ENCODE measurements at places on chromosomes 5 and 9.
A peak's percentile ranks its signal among the peaks of the same experiment; 100 is the strongest.

DNA sequence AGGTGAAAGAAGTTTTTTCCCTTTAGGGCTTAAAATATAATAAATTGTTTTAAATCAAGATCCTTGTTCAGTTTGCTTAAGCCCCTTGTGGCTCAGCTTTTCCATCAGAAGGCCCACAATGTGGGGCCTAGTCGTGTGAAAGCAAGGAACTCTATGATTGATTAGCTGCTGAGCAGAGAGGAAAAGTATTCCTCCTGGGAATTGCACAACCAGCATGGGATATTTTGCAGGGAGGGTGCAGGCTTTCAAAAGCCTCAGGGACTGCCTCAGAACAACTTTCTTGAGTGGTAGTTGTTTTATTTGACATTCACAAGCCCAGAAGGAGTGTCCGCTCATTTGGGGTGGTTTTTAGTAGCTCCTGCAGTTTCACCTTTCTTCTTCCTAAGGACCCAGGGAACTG is 19.8 kb downstream of the TTC23L start:
- no peak for DNase-seq

DNA sequence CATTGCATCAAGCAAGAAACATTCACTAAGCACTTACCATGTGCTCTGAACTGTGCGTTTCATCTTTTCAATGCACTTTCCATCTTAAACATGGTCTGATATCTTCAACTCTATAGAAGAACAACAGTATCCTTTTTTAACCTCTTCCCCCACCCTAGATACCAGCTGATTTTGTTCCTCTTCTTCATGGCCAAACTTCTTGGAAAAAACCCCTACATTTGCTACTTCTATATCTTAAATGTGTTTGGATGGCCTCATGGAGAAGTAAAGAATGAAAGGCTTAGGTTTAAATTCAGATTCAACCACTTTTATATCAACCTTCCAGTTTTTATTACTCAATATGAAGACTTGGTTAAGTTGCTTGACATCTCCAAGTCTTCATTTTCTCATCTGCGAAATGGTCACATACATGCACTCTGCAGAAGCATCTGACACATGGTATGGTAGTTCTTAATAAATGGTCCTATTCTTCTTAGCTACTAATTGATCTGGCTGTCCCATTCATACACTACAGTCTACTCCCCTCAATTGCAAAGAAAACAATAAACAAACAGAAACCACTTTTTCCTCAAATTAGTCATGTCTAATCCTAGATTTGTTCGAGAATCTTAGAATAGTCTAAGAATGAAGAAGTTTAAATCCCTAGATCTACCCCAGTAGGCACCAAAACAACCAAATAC is 59.4 kb downstream of the FYB1 start:
- no peak for DNase-seq

DNA sequence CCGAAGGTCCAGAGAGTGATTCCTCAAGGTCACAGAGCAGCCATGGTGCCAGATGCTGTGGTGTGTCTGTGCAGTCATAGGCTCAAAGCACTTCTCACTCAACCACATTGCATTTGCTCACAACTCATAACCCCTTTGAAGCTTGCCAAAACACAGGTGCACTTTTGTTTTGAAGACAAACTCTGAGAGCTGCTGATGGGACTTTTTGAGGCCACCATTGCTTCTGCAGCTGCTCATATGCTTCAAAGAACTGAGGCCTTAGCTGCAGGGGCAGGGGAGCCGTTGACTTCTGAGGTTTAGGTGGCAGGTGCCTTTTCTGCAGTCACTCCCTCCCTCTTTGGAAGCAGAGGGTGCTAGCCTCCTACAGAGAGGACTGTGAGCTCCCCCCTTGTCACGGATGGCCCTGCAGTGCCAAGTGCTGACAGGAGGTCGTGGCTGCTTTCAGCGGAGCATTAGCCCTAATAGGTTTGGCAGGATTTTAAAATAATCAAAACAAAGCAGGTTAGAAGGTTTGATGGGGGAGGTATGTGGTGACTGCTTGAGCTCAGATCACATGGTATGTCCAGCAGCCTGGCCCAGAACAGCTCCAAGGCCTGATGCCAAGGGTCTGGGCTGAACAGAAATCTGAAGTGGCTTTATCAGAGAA is 232.1 kb downstream of the MAN2A1 start:
- DNase-seq, result peak; percentile 16

DNA sequence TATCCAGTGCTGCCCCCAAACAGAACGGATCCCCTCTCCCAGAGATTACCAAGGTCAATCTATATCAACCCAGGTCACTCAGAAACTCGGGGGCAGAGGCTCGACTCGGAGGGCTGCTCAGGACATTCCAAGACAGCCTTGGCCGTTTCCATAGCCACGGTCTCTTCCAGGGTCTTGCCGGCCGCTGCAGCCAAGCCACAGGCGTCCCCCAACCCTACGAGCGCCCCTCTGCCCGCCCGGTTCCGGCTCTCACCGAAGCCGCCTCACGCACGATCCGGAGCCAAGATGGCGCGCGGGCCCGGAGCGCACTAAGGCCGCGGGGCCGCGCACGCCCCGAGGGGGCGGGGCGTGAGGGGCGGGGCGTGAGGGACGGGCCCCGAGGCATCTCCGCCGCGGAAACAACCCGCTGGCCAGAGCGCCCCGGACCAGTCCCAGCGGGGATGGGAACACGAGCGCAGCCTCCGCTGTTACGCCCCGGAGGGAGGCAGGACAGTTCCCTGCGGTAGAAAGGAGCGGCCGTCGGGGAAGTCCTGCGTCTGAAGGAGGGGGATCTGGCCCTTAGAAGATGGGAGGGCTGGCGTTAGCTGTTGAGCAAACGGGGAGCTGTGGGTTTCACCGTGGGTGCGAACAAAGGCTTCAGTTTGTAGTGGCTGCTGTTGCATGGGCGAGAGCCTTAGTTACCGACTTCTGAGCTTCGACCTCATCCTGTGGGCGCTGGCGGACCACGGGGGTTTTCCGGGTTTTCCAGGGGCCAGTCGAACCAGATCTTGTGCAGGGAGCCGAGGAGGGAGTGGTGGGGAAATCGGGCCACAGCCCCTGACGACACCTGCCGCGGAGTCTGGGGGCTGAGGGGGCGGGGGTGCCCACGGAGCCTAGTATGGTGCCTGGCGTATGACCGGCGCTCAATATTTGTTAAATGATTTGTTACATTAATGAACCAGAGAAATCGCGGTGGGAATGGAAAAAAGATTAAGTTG is at the start of gene RPP25L:
TSS of gene RPP25L (minus strand) at position 287 of the 977 bp plus-strand sequence. CDS start 801 bp downstream, outside the sequence.
- DNase-seq, result peak; percentile 91

DNA sequence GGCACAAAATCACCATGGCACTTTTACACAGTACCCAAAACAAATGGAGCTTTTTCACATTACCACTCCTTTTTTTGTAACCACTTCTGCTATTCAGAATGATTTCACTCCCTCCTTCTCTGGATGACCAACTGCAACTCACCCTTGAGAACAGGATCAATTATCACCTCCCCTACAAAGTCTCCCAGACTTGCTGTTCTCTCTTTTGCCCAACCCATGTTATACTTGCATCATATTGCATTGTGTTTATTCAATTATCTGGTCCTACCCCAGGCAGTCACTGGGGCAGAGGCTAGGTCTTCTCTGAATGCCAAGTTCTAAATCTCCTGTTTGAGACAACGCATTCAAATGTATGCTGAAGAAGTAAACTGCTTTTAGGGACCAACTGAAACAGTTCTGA is 96.0 kb downstream of the GPR21 start:
- no peak for DNase-seq

DNA sequence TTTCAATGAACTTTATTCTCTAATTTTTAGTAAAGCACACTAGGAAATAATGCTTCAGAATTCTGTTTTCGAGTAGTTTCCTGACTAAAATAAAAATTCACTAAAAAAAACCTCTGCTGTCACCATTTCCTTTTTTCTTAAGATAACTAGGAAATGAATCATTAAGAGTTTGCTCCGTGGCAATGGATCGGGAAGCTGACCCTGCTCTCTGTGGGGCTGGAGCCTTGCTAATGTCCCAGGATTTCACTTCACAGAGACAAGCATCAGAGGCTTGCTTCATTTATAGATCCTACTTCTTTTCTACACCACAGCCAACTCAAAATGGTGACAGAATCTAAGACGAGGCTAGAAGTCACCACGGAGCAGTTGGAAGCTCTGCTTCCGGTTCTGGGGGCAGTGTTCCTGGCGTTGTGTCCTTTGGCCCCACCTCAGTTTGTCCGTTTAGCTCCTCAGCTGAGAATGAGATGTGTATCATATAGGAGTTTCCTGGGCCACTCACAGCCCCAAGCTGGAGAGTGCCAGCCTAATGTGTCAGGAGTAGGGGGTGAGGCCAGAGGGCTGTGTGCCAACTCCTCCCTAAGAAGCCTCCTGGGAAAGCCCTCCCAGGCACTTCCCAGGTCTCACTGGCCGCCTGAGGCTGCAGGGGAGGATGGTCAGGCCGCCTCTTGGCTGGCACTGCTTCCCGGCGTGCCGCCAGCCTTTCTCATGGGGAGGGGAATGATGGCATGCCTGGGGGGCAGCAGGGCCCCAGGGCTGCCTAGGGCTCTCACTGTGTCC is 19.6 kb downstream of the TENT4A start:
- DNase-seq, result no peak

DNA sequence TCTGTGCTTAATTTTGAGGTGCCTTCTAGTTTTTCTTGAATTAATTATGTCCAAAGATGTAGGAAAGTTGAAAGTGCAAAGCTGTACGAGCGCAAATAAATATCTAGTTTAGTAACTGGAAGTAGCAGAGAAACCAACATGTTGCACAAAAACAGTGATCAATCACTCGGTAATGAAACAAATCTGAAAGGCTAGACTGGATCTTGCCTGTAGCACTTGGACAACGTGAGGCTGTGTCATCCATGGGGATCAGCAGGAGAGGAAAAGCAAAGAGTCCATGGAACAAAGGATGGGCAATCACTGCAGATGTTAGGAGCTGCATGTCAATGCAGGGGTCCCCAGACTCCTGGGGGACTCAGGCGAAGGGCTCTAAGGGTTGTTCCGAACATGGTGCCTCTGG is 424.2 kb downstream of the IRX1 start:
- DNase-seq, result no peak
